ENCODE measurements at places on chromosomes 7 and 10.

DNA sequence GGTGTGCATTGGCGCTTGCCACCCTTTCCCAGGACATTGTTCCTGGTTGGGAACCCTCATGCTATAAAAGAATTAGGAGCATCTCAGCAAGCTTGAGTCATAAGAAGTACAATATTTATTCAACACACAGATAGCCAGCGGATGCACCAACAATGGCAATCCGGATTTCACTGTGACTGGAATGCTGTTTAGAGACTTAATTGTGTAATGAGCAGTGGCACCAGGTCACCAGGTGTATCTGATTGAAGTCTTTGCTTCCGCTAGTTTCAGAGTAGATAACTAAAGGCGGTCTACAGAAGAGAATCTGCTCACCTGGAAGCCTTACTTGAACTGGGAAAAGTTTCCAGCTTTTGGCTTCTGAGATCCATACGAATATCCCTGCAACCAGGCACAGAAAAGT is 772.3 kb upstream of the GHITM start:
- no peak for DNase-seq

- DNase-seq = no peak
Observed at GRCh38 chr10:101969412-101969922, 86.5 kb downstream of the ARMH3 start.

DNA sequence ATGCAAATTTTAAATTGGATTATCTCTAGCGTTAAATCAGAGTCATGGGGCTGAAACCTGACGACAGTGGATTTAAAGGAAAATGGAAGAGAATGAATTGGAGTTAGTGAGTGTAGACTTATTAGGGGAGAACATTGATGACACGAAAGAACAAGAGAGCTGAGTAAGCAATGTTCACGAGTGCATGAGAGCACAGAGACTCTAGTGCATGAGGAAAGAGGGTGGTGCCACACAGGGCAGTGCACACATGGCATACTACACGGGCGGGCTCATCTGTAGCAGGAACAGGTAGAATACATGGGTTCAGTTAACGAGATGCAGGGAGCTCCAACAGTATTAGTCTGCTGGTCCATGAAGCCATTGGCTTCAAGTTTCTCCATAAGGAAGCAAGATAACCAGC is 53.9 kb downstream of the USP6NL start:
- no peak for DNase-seq

GRCh38 chr10:99854860-99855259 is 72.4 kb downstream of the ABCC2 start:
- peak; percentile 22 for DNase-seq

DNA sequence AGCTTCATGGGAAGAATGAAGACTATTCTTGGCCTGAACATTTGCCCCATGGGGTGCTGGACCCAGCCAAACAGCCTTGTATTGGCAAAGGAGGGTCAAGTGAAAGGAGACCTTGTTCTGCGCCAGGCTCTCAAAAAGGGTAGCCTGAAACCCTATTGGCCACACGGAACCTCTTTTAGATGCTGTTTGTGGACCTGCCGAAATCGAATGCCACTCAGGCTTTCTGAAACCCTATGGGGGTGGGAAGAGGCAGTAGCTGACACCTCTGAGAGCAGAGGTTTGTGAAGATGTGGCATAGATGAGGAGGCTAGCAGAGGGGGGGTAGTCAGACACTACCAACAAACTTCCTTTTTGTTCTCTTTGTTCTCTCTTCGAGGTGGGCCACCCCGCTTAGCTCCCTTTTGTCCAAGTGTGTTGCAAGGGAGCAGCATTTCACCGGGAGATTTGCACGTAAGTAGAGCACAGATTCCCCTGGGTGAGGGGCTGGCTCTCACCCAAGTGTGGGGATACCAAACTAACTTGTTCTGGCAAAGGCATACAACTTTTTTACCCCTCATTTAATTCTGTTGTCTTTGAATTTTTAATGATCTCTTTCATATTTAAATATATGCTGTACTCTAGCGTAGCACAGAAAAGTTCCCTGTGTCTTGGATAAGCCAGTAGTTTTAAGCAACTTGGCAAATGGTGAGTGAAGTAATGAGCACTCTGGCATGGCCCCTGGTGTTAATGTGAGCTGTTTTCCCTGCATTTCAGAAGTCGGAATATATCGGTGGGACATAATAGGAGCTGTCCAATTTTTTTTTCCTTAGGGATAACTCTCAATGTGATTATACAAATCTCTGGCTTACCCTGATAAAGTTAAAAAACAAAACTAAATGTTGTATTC is 107.7 kb downstream of the SEPTIN7 start:
- DNase-seq = no peak

- no peak for DNase-seq
Observed at GRCh38 chr10:121681997-121682687, 83.9 kb upstream of the FGFR2 start.

GRCh38 chr7:141102436-141102835 is 28.6 kb downstream of the TMEM178B start:
- DNase-seq = no peak

DNA sequence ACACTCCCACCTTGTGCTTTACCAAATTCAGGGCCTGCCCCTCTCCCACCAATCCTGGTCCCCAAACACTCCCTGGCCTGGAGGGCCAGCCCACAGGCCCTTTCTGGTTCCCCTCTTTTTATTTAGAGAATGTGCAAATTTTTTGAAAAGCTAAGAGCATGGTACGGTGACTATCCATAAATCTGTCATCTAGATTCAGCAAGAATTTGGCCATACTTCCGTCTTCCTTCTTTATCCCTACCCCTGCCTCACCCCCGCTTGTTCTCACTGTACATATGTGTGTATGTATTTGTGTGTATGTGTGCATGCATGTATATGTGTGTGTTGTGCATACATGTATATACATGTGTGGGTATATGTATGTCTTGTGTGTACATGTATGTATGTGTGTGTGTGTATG is 8.1 kb upstream of the TBRG4 start:
- no peak for DNase-seq

- DNase-seq = no peak
Observed at GRCh38 chr7:84412161-84412969, 217.8 kb upstream of the SEMA3A start.

DNA sequence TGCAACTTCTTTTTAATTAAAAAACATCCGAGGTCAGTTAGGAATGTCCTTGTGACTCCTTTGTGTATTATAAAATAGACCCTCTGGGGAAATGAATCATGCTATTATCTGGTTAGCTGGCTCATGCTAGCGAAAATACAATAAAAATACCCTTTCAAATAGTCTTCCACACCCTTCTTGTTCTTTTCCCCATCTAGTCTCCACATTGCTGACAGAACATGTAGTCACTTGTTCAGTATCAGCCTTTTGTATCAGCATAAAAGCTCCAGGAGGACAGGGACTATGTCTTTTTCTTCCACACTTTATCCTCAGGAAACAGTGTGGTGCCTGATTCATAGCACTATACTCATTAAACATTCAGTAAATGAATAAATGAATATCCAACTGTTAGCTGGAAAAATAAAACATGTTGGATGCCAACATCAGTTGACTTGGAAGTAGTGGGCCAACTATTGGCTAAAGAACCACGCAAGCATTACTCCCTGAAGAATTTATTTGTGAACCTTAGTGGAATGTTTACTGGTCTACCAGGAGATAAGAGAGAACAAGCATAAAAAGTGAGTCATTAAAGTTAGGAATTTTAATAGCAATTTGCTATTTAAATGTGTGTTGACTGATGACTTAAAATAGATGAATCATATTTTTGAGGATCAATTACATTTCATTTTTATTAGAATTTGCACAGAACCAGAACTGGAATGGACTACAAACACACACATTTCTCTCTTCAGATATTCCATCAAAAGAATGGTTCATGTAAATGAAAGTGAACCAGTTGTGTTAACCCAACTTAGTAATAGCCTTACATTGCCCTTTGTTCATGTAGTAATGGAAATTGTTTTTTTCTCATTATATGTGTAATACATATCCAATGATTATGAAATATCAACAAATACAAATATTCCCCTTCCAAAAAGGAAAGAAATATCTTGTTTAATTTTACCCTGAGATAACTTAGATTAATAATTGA is 129.6 kb downstream of the DKK1 start:
- no peak for DNase-seq

DNA sequence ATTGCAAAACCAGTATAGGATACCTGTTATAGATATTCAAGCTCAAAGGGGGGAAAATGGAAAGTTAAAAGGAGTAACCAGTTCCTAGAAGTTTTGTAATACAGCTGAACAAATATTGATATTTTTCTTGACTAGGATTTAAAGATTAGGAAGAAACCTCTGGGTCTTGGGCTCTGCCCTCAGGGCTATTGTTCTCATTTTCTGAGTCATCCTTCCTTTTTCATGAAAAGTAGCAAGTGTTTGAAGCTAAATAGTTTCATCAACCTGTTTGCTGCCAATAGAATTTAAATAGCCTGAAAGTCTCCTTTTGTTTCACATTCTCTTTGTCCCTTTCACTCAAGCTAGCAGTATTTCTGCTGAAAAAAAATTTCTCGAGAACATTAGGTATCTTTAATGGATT is 1061.1 kb upstream of the GHITM start:
- no peak for DNase-seq

GRCh38 chr7:36408589-36408988 is 18.9 kb downstream of the ANLN start:
- no peak for DNase-seq

DNA sequence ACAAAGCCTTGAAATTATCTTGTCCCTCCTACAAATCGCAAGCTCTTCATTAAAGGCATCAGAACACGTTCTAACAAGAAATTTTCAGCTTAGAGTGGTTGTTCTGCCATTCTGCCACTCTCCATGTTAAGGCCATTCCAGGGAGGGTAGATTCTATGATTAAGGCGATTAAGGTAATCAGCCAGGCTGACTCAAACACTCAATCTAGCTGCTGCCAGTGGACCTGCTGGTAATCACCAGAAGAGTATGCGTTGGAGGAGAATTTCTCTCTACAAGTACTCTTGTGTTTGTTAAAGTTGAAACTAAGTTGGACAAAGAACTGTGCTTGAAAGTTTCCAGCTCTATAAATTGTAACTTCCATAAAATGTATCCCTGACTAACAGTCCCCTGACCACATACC is 149.2 kb upstream of the COL1A2 start:
- no peak for DNase-seq

GRCh38 chr7:98024075-98024474 is 34.1 kb upstream of the OCM2 start:
- DNase-seq = no peak

DNA sequence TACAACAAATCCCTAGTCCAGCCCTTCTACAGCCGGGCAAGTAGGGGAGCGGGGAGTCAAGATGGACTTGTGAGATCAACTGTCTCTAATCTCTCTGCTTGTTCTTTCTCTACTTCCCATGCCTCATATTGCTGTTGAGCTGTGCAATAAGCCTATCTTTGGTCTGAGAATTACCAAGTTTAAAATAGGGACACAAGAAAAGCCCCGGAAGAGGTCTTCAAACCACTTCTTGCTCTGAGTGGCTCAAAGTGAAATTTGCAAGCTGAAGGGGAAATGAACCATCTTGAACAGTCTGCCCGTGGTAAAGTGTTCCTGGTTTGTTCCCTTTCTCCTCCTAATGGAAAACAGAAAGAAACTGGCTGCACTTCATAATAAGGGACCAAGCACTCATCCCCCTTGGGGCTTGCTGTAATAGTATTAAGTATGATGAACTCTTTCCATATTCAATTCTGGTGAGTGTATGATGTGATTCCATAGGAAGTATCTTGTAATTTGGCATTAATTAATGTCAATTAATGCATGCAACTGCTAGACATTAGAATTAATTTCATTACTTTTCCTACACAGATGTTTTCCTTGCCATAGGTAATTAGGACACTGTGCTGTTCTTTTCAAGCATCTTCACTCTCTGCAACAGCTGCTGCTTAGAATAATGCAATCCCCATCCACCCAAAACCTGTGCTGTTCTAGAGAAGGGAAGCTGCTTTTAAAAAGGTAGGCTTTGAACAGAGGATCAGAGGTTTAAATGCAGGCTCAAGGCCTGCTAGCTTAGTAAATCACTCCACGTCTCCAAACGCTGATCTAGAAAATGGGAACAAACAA is 449.6 kb downstream of the SORCS1 start:
- DNase-seq = no peak

DNA sequence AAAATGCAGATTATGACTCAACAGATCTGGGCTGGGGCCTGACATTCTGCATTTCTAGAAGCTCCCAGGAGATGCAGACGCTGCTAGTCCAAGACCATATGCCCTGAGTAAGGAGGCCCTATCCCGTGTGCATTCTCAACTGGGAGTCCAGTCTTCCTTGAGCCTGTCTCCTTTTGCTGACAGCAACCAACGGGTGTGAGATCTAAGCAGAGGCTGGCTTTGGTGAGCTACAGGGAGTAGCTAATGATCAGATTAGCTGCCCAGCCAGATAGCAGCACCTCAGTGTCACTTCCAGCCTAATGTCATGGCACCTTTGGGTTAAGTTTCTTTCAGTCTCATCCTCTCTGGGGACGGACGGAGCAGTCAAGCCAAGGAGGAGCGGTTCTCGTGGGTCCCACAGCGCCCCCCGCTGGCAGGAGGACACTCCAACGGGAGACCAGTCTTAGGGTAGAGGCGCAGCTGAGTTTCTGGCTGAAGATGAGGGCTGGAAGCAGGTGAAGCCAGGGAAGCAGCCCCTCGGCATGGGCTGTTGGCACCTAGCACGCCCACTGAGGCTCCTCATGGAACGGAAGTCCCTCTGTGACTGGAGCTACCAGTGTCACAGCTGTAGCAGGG is 154.0 kb downstream of the CCDC3 start:
- DNase-seq = no peak

DNA sequence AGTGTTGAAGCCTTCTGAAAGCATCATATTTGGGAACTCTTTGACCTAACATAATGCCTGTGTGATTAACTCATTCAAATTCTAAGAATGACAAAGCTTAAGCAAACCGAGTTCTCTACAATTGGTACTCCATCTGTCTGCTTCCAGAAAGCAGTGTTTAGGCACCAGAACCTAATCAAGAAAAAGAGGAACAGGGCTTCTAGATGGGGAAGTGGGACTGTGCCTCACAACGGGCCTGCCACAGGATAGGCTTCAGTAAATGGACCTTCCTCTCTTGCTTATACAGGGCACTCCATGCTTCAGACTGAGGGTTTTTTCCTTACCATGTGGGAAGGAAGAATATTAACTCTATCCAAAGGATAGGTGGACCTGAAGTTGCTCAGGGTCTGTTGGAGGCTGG is 808.1 kb downstream of the XPNPEP1 start:
- no peak for DNase-seq
